Left colon (tissue), 2 donors: ENCODE measurements at places on chromosomes 2 and 18. TPM values are rescaled to one million over a fixed set of nuclear protein-coding genes. Genes with fewer than 3 reads are reported as not detected.

DNA sequence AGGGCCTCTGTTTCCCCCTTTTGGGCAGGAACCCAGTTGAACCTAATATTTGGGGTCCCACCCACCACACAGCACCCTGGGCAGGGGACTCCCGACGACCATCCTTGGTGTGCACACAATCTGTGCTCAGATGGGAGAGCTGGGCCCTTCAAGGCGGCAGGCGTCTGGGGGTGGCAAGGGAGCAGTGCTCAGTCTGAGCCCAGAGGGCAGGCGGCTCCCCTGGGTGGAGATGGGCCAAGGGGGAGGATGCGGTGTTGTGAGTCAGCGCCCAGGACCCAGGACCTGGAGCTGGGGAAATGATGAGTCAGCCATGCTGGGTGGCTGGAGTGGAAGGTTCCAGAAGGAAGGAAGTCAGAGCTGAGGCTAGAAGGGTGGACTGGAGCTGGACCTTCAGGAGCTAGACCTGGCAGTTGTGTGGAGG, 3.8 kb downstream of the PROM2 start:
- DNase-seq: peak; percentile 22

DNA sequence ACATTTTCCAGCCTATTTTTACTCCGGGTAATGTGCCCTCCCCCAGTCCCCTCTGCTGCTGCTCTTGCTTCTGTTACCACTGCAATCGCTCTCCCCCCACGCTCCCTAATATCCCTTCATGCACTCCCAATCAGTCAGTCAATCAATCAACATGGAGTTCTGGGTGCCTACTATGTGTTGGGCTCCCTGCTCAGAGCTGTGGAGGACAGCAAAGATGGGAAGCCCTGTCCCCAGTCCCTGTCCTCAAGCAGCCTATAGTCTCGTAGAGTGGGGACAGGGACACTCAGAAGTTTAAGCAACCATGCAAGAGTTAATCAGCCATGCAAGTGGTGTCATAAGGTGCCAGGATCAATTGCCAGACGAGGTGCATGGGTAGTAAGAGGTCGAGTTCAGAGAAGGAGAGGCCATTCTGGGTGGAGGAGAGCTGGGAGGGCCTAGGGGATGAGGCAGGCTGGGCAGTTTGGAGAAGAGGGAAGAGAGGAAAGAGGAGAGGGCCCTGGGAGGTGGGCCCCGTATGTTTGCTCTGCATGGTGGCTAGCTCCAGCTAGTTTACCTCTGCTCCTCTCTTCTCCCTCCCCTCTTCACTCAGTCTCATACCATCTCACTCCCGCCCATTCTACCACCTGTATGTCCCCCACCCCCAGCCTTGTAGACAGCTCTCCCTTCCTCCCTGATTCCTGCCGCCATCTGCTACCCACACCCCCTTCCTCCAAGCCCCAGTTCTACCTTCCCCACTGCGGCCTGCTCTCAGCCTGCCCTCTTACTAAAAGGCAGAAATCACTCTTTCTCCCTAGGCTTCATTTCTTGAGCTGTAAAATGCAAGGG, 3.9 kb downstream of the ASIC4 start:
- DNase-seq: no peak

- DNase-seq: no peak
Measured at GRCh38 chr2:75023666-75024455, 65.4 kb downstream of the POLE4 start.

GRCh38 chr18:48765053-48765452, 185.7 kb downstream of the SMAD7 start:
- no peak for DNase-seq

FBXO15 gene
- 0.42 TPM for total RNA-seq

RNF152 gene
- 103 TPM for total RNA-seq

SOWAHC gene
- 55.8 TPM for total RNA-seq

CCNYL1 gene
- 51.4 TPM for total RNA-seq

TIGD1 gene
- 4.4 TPM for total RNA-seq
